A673 (cell line): ENCODE measurements at places on chromosomes 1 and 21.

- DNase-seq = no peak
Observed at GRCh38 chr1:152328801-152329391, 3.9 kb upstream of the FLG start.

GRCh38 chr1:214029796-214030195 lies 42.0 kb downstream of the PROX1 start:
- no peak for DNase-seq

DNA sequence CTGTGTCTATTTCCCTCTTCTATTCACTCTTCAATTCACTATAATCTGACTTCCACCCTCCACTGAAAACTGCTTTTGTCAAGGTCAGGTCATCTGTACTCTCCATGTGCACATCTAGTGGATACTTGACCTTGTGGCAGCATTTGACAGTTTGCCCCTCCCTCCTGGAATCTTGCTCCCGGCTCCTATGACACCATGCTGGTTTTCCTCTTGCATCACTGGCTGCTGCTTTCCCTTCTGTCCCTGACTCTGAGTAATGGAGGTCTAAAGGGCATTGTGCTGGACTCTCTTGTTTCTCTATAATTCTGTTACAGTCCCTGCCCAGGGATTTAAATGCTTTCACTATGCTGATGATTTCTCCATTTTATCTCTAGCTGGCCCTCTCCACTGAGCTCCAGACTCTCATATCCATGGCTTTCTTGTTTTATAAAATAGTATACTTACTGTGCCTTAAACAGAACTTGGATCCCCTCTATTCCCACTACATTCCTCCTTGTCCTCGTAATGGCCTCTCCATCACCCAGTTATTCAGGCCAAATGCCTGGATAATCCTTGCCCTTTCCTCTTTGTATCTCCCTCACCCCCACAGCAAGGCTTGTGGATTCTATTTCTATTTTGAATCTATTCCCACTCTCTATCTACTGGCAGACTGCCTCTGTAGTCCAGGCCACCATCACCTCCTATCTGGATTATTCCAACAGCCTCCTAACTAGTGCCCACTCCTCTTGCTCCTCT lies 36.8 kb upstream of the PODN start:
- DNase-seq = no peak

GRCh38 chr21:38389896-38390295 lies 108.4 kb downstream of the ERG start:
- DNase-seq = no peak

GRCh38 chr1:27403931-27404330 lies 11.5 kb downstream of the GPR3 start:
- DNase-seq = no peak

DNA sequence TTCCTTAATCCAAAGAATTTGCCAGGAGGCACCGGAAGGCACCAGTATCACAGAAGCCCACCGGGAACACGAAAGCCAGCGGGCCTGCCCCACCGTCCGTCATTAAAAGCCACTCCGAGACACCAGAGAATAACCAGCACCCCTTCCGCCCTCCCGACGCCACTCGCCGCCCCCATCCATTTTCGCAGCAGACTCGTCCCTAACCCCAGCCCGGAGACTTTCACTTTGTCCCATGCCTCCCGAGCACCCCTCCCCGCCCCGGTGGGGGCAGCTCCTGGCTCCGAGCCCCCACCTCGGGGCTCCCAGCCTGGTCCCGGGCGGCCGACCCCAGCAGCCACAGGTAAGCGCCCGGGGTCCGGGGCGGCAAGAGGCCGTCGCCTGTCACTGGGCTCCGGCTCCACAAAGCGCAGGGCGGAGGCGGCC lies 105.4 kb downstream of the SLC45A1 start:
- peak; percentile 45 for DNase-seq

DNA sequence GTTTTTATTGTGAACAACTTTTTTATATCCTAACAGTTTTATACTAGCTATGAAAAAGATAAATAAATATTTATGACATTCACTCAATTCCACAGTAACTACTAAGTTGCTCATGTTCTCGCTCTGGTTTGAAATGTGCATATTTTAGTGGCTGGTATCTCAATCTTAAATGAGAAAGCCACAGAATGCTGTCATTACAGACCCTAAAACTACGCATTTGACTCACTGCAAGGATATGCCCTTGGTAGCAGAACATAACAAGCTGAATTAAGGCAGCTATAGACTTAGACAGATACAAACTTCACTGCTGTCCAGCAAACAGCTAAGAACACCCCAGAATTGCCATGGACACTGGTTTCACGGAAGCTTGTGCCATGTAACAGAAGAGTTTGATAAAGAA lies 19.0 kb downstream of the DAB1 start:
- DNase-seq = no peak

DNA sequence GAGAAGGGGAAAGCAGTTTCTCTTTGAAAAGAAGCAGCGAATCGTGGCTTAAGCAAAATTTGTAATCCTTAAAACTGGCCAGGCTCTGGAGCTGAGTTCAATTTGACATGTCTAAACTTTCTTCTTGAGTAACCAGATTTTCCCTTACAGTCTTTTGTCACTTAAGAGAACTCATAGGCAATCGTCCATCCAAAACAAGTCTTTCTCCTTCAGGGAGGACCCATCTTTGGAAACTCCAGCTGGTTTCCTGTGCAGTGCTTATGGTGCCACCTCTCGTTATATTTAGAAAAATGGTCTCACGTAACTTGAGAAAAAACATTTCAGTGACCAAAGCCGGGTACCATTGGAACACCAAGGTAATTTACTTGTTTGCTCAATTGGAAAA lies 1.8 kb upstream of the PTTG1IP start:
- peak; percentile 76 for DNase-seq

DNA sequence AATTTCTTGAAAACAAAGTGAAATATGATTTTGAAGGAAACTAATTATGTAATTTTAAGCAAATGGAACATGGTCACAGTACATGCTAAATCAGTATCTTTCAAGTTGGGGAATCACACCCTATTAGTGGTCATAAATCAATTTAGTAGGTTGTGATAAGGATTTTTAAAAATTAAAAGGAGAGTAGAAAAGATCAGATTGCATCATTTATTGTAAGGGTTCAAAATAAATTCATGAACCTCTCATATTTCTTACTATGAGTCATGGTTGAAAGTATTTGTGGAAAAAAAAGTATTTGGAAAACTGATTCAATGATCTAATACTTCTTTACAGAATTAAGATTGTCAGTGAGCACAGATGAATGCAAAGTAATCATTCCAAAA lies 14.6 kb downstream of the ADSS2 start:
- DNase-seq = no peak

- DNase-seq = peak; percentile 45
Observed at GRCh38 chr1:116374353-116375147, 1.5 kb downstream of the ATP1A1 start.

GRCh38 chr1:207647671-207648333 lies 2.9 kb downstream of the CR1L start:
- no peak for DNase-seq

GRCh38 chr1:210726621-210727020 lies 397.9 kb downstream of the HHAT start:
- DNase-seq = peak; percentile 56

DNA sequence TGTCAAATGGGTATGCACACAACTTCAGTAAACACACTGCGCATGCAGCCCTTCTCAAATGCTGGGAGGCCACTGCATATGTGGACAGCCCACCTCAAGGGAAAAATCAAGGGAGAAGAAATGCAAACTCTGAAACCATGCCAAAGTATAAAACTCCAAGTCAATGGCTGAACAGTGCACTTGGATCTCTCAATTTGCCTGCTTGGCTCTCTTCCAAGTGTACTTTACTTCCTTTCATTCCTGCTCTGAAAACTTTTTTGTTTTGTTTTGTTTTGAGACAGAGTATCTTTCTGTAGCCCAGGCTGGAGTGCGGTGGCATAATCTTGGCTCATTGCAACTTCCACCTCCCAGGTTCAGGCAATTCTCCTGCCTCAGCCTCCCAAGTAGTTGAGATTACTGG lies 18.8 kb upstream of the COP1 start:
- DNase-seq = no peak

DNA sequence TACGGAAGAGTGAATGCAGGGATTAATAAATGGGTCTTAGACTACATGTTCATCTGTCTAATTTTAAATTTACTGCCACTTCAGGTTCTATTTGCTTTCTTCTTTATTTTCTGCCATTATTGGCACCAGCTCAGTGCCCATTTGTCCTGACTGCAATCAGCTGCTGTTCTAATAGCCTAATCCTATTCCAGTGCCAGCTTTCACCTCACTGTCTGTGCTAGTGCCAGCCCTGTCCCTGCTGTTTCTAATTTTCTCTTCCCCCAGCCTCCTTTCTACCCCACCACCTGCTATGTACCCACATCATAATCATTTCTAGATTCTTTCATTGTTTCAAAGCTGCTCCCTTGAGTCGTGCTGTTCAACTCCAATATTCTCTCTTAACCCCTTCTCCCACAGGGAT lies 86.4 kb downstream of the KCNK1 start:
- no peak for DNase-seq

- peak; percentile 26 for DNase-seq
Observed at GRCh38 chr1:229205854-229206253, 65.1 kb upstream of the RAB4A start.

DNA sequence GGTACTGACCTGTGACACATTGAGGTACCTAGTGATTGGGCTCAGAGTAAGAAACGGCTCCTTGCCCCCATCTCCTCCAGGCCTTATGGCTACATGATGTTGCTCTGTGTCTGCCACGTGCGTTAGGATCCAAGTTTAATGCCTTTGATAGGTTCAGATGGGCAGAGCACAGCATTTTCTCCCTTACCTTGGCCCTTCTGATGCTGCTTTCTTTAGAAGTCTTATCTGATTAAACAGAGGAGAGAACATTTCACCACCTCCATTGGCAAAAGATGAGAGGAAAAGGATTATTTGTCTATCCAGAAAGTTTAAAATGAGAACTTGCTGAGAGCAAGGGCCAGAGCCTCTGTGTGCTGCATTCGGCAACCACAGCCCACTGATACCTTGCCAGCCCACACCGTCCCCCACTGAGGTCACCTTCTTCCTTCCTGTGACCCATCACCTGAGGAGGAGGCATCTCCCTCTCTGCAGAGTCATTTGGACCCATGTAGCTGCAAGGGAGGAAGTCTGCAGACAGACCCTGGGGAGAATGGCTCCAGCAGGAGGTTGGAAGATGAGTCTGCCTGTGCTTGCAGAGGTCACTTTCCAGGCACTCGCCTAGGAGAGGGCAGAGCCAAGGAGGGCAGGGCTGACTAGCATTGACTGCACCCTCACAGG lies 16.7 kb downstream of the SHISA4 start:
- no peak for DNase-seq

DNA sequence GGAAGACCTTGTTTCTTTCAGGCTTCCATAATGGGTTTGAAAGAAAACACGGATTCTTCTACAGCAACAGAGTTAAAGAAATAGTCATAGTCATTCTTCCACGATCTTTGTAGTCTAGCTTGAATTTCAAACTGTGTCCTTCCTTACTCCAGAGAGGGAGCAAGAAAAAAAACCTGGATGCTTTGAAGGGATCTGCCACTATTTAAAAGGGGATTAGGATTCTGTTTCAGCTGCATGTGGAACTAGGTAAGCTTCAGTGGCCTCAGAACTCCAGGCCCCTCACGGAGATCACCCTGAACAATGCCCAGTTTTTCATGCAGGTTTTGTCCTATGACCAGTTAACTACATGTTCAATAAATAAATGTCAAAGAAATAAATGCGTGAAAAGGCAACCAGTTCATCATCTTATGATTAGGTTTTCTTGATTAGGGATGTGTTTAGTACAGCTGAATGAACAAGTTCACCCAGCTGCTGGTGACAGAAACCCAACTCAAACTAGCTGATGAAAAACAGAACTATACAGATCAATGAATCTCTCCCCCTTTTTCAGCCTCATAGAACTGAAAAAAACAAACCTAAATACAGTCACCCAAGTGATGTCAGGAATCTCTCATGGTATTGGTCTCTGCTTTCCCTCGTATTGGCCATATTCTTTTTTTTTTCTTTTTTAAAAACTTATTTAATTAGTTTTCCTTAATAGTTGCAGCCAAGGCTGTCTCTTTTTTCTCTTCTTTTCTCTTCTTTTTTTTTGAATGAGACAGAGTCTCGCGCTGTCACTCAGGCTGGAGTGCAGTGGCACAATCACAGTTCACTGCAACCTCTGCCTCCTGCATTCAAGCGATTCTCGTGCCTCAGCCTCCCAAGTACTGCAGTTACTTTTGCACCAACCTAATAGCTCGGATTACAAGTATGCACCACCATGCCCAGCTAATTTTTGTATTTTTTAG lies 14.6 kb upstream of the MPZL1 start:
- no peak for DNase-seq

DNA sequence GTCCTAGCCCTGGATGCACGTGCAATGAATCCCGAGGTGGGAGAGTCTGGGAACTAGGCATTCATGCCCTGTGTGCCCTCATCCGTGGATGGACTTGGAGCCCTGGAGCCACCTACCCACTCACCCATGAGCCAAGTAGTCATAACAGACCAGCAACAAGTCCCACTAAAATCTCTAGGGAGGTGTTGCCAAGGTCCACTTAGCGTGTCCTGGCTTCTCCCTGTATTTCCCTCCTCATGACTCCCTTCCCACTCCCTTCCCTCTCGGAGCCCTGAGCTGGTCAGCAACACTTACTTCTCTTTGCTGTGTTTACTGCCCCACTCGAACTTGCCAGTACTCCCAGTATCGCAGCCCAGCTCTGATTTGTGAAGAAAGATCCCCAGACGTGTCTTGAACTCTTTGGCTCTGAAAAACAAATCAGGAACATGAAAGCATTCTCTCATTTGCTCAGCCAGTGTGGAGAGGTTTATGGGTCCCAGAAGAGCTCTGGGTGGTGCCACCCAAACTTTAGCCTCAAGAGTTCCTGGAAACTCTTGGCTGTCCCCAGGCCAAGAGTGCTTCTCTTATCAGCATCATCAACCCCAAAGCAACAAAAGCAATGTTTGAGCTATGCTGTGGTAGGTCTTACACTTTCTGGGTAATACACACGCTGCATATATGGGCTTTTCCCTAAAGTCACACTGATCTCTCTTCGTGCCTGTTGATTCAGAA lies 1.1 kb downstream of the RGS16 start:
- no peak for DNase-seq

DNA sequence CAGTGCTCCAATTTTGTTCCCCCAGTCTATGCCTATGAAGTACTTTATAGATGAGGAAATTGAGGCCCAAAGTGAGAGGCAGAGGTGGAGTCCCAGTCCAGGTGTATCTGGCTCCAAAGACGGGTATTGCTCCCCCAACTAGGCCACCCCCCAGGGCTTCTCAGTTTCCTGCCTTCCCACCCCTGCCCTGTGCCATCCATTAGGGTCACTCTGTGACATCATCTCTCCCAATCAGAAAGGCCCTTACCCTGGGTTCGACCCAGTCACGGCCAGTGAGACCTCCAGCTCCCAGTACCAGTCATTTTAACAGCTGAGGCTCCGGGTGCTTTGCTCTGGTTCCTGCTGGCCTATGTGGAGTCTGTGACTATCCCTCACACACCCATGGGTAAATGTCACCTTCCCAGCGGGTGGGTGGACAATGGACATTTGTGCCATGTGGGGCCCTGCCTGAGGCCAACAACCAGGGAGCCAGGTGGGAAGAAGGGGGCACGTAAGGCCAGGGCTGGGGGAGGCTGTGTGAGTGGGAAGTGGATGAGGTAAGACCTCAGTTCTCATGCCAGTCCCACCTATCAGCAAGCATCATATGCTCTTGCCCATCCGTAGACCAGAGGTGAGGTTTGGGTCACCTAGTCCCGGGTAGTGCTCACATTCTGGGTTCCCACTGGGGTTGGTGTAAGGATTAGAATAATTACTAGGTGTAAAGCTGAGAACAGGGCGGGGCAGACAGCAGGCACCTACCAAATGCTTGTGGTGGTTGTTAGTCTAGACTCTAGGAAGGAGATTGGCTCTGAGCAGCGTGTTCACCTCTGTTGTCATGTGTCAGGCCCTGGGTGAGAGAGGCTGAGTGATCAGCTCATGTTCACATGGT lies 685.9 kb downstream of the MATN1 start:
- no peak for DNase-seq
